Epithelial cell of proximal tubule (primary cell): ENCODE measurements at places on chromosomes 16 and 17. TPM values are rescaled to one million over a fixed set of nuclear protein-coding genes. Genes with fewer than 3 reads are reported as not detected.

- DNase-seq, result no peak
These were observed 56.0 kb upstream of the FA2H start for GRCh38 chr16:74830648-74831047.

GRCh38 chr17:80980397-80981061, 11.1 kb upstream of the CHMP6 start:
- DNase-seq, result no peak

DNA sequence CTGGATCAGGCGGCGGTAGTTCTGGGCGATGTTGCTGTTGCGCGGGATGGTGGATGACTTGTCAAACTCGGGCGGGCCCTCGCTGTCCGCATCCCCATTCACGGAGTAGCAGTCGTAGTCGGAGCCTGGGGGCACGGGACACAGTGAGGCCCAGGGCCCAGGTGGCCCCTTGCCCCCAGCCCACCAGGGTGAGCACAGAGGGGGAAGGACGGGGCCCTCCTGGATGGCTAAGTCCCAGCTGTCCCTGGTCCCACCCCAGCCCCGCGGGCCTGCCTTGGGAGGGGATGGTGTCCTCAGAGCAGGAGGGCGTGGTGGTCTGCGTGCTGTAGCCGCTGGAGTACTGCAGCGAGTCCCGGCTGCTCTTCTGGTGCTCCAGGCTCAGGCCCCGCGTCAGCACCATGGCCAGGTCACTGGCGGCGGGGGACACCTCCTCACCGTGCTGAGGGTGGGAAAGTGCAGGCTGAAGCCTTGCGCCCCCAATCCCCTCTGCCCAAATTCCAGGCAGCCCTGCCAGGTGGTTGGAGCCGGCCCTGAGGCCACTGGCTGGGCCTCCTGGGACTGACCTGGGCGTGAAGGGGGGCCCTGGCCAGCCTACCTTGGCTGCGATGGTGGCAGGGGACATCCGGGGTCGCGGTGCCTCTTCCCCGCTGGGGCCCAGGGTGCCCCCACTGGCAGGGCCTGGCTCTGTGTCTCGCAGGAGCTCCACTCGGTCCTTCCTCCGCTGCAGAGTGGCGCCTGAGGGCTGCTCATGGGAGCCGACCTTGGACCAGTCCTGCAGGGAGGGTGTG, 18.2 kb downstream of the IL34 start:
- no peak for DNase-seq

SPIRE2 gene
- 2.8 and 3.5 TPM in 2 replicates for total RNA-seq
